ENCODE measurements at places on chromosomes 7 and 10.

DNA sequence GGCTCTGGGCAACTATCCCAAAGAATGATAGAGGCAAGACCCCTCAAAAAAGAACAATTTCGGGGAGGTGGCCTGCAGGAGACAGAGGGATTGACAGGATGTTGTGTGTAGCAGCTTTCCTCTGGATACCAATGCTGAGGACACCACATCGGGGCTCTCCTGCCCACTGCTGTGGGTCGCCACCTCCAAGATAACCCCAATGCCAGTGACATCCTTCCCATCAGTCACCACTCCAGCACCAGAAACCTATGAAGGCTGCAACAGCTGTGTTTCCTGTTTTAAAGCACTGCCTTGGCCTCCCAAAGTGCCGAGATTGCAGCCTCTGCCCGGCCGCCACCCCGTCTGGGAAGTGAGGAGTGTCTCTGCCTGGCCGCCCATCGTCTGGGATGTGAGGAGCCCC is 17.6 kb downstream of the ARHGAP19 start:
- no peak for DNase-seq

DNA sequence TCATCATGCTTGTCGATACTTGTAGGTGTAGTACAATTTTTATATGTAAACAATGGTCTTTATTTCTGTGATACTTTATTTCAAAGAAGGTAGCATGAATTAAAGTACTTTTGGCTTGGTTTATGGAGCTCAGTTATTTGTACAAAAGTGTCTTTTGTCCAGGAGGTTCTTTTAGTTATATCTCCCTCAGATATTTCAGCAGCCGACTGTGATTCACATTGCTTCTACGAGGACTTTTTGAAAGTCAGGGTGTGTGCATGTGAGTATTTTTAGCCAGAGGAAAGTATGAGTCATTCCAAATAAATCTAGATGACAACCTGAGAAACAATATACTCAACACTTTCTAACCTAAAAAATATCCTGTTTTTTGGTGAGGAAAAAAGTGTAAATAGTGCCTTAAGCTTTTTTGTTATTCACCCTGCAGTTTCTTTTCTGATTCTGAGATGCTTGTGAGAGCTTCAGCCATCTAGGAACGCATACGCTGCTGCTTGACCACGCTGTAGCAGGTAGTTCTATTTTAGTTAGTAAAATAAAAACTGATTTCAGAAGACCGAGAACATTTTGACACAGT is 595 bp upstream of the SUN1 start:
- DNase-seq: peak; percentile 89

- DNase-seq: no peak
Observed at GRCh38 chr10:11325817-11326216, 285.6 kb downstream of the USP6NL start.

- no peak for DNase-seq
Observed at GRCh38 chr10:71873582-71874211, 22.6 kb upstream of the PSAP start.

DNA sequence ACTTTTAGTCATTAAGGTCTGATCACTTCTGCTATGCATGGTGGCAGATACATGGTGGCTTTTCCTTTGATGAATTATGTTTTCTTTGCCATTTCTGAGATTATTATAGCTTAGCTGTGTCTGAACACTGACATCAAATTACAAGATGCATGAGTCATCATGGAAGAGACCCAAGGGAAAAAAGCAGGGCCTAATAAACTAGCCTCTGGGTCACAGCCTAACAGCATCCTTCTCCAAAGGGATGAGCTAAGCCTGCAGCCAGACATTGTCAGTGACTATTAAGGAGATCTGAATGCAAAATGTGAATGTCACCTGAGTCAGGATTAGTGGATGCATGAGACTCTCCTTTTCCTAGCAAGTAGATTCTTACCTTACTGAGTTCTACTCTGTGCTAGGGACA is 19.1 kb upstream of the OGDHL start:
- no peak for DNase-seq

DNA sequence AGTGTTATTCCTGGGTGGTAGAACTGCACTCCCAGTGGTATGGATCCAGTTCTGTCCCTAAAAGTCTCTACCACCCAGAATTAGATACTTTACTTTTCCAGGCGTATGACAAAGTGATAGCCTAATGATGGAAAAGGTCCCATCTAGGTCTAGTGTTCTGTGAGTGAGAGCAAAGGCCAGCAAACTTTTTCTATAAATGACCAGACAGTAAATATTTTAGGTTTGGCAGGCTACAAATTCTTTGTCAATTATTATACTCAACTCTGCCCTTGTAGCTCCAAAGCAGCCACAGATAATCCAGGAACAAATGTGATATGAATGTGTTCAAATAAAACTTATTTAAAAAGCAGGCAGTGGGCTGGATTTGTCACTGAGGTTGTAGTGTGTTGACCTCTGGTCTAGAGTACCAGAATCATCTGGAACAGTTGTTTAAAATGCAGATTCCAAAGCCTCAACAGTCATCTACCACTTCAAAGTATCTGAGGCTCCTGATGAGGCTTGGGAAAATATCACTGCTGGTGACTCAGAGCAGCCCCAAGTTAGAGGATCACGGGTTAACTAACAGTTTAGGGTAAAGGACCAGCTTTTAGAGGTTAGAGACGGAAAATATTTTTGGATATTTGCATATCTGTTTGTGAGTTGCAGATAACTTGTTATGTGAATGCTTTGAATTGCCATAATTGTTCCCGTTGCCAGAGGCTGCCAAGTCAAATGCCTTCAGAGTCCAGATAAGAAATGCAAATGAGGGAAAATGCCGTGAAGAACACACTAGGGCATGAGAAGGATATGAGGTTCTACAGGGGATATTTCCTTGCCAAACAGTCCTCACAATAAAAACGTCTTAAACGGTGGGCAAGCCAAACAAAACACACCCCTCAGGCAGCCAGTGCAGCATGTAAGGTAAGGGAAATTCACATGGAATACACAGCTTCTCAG is 19.4 kb downstream of the NRAP start:
- DNase-seq: no peak

- DNase-seq: no peak
Observed at GRCh38 chr7:36348256-36348655, 41.4 kb upstream of the ANLN start.

All from Panc1 (cell line).